Retinal pigment epithelial cell (primary cell): ENCODE measurements at places on chromosomes 1 and 21.

DNA sequence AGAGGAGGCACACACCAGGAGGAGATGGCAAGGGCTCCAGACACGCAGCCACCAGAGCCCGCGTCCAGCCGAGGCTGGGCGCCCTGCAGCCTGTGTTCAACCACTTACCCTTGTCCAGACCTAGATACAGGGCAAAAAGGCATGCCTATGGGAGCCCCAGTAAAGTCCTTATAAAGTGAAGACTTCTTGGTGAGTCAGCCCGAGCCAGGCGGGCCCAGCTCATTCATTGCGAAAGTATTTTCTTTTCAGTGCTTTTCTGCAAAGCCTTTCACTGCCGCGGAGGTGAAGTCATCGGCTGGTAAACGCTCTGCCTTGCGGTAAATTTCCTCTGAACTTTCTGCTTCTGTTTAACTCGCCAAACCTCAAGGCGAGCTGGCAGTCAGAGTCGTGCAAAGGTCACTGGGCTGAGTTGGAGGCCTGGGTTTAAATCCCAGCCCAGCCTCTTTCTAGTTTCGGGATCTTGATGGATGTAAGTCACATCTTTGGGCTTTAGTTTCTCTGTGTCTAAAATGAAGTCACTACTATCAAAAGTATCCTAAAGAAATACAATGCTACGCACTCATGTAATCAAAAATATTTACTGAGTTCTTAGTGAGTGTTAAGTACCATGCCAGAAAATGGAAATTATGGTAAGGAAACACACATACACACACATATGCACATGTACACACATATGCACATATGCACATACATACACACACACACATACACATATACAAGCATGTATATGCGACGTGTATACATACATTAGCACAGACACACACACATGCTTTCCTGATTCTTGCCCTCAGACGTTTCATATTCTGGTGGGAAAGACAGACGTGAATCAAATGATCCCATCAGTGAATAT is 54.7 kb upstream of the IFFO2 start:
- peak; percentile 97 for DNase-seq

DNA sequence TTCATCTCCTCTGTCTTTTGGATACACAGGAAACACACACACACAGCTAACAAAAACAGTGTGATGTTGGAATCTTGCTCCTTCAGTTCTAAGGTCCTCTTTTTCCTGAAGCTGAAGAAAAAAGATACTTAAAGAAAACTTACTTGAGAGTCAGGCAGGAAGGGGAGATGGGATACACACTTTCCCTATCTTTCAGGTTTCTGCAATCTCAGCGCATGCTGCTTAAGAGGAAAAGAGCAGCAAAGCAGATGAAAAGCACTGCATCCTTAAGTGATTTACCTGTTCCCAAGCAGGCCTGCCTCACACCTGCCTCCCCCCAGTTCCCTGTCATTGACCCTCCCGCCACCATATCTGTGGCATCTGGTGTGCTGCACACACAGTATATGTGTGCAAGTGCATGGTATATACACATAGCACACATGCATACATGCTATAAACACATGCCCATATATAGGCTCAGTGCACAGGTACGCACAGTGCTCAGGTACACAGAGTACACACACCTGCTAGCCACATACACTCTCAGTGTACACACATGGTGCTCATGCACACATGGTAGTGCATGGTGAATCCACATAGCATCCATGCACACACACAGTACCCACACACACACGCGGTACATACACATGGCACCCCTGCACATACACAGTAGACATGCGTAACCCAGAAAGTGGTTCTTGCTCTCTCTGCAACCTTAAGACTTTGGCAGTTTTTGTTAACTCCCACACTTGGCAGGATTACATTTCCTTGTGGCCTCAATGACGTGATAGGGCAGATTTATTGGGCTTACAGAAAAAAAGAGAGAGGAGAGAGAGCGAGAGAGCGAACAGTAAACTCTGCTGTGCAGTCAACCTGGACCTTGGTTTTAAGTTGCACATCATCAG is 166.9 kb downstream of the TOMM20 start:
- peak; percentile 90 for DNase-seq

- DNase-seq: no peak
Observed at GRCh38 chr1:226466296-226466695, 58.4 kb upstream of the PARP1 start.

- no peak for DNase-seq
Observed at GRCh38 chr1:226364514-226364899, 43.4 kb downstream of the PARP1 start.

DNA sequence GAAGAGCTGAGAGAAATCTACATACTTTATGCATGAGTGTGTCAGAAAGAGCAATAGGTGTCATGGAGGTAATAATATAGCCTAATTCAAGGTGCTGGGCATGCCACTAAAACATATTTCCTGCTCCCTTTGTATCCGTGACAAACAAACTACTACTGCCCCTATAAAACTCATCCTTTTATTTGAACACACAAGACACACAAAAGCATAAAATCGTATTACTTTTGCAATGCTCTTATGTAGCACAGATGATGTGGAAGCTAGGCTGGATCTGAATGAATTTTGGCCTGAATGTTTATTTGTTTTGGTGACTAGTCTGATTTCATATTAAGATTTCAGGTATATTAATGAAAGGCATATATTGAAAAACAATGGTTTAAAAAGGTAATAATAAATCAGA is 239.3 kb upstream of the NEGR1 start:
- DNase-seq: no peak

- no peak for DNase-seq
Observed at GRCh38 chr1:62514746-62515423, 78.0 kb downstream of the USP1 start.

GRCh38 chr1:12006167-12006921 is 13.0 kb upstream of the MIIP start:
- no peak for DNase-seq

- no peak for DNase-seq
Observed at GRCh38 chr1:48498096-48498791, 26.2 kb upstream of the SPATA6 start.

- DNase-seq: no peak
Observed at GRCh38 chr21:45990741-45991605, 9.4 kb downstream of the COL6A1 start.

GRCh38 chr1:224535641-224536040 is 80.5 kb upstream of the CNIH3 start:
- DNase-seq: no peak

- DNase-seq: no peak
Observed at GRCh38 chr1:2431103-2431502, 18.7 kb upstream of the PEX10 start.

DNA sequence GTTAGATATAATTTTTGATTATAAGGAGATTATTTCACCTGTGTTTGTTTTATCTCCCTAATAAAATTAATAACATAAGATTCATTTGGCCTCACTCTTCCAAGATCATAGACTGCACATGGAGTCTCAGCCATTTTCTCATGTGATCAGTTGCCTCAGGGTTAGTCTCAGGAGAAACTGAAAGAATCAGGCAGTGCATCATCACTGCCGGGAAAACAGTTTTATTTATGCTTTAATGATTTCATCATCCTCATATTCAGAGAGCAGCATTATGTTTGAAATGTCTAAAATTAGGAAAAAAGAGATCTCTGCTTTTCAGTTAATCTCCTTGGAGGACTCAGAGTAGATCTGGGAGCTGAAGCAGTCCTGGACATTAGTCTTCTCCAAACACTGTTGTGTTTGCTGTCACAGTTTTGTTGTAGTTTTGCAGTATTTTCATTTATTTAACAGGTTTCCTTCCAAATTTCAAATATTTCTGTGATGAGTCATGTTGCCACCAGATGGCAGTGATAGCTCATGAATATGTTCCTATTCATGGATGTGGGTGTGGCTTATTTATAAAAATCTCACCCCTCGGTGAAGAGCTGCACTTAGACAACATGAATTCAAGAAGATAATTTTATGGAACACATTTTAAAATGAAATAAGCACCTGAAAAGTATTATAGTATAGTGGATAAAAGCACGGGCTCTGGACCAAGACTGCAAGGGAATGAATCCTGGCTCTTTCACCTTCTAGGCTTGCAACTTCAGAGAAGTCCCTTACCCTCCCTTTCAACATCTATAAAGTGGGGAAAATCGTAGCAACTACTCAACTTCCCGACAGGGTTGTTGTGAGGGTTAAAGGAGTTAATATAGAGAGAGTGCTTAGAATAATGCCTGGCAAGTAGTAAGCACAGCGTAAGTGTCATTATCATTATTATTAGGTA is 31.2 kb downstream of the CHD1L start:
- peak; percentile 28 for DNase-seq
